ENCODE measurements at places on chromosomes 16 and 17.

DNA sequence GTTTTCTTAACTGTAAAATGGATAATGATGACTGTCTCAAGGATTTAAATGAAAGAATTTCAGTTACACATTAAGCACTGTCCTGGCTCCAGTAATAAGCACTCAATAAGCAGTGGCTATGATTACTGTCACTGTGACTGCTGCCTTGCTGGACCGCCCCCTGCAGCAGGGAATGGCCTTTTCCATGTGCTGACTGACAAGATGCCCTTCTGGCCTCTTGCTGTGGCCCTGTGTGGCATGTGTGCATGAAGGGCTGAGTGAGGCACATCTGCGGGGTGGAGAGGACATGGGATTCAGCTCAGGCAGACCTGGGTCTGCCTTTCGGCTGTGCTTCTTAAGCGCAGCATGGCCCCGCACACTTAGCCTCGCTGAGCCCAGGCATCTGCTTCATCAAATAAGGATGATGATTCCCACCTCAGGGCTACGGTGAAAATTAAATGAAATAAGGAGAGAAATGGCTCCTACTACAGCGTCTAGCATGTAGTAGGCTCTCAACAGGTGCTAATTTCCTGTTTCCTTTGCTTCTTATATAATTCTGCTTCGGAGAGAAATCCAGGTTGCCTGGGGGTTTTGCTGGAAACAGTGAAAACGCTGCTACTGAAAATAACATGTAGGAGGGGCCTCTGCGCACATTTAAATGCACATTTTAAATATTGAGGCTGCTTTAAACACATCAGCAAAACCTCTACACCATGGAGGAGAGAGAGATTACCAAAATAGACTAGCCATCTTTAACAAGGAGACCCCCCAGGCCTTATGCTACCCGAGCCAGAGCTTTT, 183.9 kb downstream of the PARN start:
- DNase-seq, result no peak

- DNase-seq, result no peak
Measured at GRCh38 chr17:76382351-76382802, 2.0 kb upstream of the SPHK1 start.

- no peak for DNase-seq
Measured at GRCh38 chr17:77128896-77129567, 11.7 kb upstream of the SEC14L1 start.

DNA sequence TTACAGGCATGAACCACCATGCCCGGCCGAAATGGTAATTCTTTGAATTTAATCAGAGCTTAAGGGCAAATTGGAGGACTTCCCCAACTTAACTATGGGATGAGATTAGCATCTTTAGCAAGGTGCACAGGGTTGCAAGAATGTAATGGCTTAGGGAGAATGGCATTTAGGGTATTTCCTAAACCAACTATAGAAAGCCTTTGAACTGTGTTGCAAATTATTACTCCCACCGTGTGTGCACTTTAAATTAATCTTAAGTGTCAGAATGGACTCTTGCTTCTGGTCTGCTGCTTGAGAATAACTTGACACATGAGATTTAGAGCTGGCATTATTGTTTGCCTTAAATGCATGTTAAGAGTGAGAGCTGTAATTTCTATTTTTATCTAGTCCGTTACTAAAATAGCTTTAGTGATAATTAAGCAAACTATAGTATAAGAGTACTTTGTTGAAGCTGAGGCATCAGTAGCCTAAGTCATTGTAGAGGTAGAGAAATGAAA, 59.8 kb downstream of the TUBD1 start:
- no peak for DNase-seq

DNA sequence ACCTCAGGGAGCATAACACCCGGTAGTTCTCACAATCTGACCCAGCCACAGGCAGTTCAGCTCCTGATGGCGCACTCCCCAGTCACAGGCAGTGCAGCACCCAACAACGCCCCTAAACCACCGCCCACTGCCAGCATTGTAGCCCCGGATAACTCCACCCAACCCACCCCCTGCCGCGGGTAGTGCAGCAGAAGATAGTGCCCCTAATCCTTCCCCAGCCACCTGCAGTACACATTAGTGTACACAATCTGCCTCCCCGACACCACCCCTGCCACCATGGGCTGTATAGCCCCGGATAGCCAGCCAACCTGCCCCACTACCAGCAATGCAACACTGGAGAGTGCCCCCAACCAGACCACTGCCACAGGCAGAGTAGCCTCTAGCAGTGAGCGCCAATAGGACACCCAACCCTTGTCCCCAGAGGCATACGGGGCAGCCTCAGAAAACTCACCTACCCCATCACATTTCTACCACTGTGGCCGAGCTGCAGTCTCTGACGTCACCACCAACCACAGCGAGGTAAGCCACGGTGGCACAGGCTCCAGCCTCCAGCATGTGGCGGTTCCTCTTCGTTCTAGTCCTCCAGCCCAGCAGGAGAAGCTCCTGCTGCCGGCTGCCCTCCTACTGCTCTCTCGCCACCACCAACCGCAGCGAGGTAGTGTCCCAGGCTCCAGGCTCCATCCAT, 877.3 kb downstream of the KCNJ18 start:
- DNase-seq, result no peak

DNA sequence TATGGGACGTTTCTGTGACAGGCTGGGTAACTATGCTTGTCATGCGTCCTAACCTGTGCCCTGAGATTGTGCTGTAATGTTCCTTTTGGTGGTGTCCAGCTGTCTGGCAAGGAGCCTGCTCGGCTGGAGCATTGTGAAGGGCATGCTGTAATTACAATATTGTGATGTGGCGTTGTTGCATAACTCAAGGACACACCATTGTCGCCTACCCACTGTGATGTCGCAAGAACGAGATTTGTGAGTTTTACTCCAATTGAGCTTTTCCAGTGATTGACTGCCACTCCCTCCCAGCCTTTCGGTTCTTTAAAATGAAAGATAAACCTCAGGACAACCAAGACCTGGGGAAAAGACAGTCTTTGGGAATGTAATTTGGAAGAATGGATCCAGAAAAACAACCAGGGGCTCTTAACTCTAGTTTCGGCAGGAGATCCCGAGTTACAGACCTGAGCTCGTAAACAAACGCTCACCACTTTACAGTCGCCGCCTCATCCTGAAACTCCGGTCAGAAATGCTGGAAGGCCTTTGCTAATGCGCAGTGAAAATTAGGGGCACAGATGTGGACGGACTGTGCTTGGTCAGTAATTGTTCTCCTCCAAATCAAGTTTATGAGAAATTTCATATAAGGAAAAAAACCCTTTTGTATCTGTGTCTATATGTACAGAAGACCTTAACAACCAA, 1.3 kb downstream of the ZNF750 start:
- DNase-seq, result no peak

GRCh38 chr16:28985211-28986041, 574 bp downstream of the LAT start:
- no peak for DNase-seq

GRCh38 chr17:48374650-48375230, 55.3 kb downstream of the SKAP1 start:
- peak; percentile 24 for DNase-seq

DNA sequence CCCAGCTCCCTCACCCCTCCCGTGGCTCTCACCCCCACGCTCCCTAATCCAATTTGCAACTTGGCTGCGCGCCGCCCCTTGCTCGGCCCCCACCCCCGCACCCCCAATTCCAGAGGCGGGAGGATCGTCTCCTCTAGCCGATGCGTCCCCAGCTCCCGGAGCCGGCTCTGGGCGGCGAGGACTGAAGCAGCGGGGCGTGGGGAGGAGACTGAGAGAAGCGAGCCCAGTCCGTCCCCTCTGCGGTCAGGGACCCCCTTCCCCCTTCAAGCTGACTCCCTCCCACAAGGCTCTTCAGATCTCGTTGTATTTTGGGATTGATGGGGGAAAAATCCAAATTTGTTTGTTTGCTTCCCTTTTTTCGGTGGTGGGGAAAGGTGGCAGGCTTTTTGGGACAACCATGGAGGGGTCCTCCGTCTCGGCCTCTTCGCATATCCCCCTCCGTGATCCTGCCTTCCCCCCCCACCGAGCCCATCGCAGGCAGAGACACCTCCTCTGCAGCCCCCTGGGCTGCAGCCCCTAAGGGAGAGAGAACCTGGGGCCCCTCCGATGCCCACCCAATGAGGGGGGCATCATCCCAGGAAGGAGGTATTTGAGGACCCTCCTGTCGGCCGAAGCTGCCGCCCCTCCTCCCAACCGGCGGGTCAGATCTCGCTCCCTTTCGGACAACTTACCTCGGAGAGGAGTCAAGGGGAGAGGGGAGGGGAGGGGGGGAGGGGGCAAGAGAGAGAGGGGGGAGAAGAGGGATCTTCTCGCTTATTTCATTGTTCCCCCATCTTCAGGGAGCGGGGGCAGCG, 466 bp downstream of the NEUROD2 start:
- no peak for DNase-seq

DNA sequence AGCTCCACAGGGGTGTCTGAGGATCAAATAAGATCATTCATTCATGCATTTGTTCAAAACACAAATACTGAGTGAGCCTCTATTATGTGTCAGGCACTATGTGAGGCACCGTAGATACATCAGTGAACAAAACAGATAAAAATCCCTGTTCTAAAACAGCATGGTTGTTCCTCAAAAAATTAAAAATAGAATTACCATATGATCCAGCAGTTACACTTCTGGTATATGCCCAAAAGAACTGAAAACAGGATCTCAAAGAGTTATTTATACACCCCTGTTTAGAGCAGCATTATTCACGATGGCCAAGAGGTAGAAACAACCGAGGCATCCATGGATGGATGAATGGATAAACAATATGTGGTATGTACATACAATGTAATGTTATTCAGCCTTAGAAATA, 15.4 kb downstream of the PIPOX start:
- DNase-seq, result no peak

DNA sequence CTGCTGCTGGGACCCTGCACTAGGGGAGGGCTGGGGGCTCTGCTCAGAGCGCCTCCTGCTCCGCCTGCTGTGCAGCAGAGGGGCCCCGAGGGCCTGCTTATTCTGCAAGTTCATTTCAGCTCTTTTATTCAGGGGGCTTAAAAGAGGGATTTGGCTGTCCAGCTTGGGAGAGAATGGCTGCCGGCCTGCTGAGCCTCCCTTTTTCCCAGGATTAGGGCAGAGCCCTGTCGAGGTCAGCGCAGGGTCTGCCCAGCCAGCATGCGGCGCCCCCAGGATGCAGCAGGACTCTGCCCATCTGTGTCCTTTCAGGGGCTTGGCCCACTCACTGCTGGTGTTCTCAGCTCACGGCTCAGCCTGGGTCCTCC, 1.1 kb downstream of the SMIM5 start:
- DNase-seq, result no peak

GRCh38 chr16:57628783-57629293, 408 bp downstream of the ADGRG1 start:
- DNase-seq, result no peak

- DNase-seq, result no peak
Measured at GRCh38 chr17:75822119-75822799, 21.9 kb downstream of the UNC13D start.

DNA sequence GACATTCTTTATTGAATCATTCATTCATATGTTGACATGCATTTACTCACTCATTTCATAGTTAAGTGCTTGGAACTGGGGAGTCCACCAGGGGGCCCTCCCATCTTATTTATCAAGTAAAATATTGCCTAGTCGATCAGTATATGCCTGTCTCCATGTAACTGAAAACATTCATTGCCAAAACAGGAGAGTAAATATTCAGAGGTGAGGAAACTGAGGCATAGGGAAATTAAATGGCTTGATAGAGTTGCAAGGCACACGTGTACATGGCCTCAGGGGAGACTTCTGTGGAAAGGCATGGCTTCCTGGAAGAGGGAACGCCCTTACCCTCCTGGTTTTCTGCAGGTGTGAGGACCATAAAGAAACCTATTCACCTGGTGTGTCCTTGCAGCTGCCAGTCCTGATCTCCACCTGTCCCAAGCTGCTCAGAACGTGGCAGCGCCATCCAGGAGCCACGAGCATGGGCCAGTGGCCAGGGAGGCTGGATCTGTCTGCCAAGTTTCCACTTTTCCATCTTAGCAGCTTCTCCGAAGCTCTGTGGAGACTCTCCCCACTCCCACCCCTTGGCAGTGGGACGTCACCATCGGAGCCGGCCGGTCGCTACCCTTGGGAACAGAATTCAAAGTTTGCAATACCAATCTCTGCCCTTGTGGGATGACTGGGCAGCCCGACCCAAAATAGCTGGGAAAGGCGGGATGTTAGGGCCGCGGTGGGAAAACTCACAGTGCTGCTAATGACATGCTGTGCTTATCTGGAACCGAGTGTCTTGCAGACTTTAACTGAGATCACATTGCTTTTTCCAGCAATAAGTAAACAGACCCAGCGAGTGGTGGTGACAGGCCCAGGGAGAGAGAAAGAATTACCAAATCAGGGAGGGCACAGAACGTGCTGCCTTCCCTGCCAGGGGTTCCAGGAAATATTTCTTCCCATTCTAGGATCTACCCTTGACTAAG, 4.1 kb upstream of the C1QTNF1 start:
- DNase-seq, result peak; percentile 91

GRCh38 chr16:3182608-3183444, 5.2 kb upstream of the OR1F1 start:
- DNase-seq, result no peak

- peak; percentile 55 for DNase-seq
Measured at GRCh38 chr17:7716901-7717755, at the start of gene DNAH2. TSS of gene DNAH2 (plus strand) at chr17:7717744. CDS start at chr17:7719735, 1,991 bp downstream.

- DNase-seq, result no peak
Measured at GRCh38 chr16:4623593-4623992, 1.0 kb upstream of the MGRN1 start.

DNA sequence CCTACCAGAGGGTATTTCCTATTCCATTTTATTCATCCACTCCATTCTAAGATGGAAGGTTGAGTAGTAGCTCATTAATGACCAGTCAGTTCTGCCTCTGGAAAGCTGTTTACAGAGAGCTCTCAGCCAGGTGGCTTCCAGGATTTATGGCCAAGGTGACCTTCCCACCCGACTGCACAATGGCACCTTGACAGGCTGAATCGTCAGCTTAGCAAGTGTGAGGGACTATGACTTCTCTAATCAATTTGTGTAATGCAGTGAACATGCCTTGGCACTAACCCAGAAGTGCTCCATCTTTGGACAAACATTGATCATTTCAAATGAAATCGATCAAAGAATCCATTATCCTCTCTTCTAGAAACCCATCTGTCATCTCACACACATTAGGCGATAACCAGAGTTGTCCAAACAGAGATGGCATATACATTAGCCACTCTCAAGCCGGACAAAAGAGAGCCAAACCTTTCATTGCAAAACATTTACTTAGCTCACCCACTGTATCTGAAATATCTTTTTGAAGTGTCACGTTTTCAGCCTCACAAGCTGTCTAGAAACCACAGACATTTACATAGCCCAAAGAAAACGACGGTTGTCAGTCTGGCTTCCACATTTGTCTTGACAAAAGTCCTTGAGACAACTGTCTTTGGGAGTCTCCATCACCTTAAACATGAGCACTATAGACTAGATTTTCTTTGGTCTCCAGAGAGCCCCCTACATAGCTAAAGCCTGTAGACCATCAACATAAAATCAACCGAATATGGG, 35.6 kb downstream of the CLEC3A start:
- no peak for DNase-seq
